ENCODE measurements at places on chromosomes 4 and X.

DNA sequence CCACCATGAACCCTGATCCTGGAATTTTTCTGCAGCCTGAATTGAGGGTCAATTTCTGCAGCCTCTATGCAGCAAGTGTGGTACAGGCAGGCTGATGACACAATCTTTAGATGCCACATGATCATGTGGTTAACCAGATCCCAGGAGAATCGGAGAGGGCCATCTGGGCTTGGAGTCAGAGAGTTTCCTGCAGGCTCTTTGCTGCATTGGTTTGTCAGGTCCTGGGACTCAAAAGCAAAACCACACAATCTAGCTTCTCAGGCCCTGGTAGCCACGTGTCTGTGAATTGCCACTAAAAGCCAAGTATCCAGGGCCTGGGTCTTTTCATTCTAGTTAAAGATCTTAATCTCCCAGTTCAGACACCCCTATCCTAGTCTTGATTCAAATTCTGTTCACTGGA lies 464.5 kb downstream of the BCOR start:
- no peak for DNase-seq

DNA sequence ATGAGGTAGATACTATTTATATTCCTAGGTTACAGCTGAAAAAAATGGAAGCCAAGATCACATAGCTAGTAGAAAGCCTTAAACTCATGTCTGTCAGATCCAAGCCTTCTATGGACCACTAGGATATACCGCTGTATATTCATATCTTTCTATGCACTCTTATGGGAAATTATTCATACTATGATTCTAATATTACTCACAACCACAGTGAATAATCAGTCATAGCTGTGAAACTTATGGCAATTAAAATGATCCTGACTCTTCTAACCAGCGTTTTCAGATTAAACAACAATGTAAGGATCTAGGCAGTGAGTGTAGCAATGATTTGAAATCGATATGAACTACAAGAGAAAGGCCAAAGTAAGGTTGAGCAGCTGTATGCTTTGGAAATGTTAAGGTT lies 111.0 kb downstream of the RASGEF1B start:
- DNase-seq: no peak

DNA sequence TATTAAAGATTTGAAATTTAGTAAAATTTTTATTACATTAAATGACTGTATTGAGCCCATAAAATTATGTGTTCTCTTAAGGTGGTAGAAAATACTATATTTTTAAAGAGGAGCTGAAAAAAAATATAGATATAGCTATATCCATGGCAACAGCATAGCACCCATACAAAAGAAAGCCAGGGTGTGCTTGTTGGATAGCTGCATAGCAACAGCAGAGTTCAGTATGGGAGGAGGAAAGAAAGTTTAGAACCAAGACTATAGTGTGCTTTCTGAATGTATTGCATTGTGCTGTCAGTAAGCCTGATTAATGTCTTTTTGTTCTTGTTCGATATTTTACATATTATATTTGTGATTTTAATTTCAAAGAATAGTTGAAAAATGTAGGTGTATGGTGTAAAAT lies 78.4 kb downstream of the GRID2 start:
- DNase-seq: no peak

GRCh38 chr4:88441696-88442095 lies 15.2 kb upstream of the HERC5 start:
- no peak for DNase-seq

- DNase-seq: no peak
These were observed 66.3 kb upstream of the RHOH start for GRCh38 chr4:40130401-40131036.

DNA sequence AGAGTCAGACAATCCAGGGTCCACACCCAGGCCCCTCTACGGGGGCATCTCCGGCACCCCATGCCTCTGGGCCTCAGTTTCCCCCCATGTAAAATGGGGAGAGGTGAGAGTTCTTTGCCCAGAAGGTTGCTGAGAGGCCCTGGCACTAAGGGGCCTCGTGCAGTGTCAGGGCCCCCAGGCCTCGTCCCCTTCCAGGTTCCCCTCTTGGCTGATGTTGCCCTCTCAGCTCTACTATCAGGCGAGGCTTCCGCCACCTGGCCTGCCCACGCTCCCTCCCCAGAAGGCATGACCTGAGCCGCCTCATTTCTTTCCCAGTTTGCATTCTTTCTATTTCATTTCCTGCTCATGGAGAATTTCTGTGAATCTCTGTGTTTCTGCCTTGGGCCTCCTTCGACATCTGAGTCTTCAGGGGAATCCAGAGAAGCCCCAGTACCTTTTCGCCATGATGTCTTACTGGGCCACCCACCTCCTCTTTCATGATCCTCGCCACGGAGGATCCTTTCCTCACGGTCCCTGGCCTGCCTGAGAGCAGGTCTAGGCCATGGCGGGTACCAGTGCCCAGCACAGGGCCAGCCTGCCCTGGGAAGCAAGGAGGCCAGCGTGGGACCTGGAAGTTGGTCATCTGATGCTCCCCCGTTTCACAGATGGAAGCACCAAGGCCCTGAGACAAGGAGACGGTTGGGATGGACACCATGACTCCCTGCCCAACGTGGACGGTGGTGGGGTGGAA lies 21.9 kb upstream of the MRFAP1 start:
- no peak for DNase-seq

- DNase-seq: no peak
These were observed 58.8 kb downstream of the FRMPD4 start for GRCh38 chrX:12197030-12197429.

GRCh38 chrX:150536455-150537116 lies 31.8 kb upstream of the MTM1 start:
- no peak for DNase-seq

- no peak for DNase-seq
These were observed 14.5 kb downstream of the MAN2B2 start for GRCh38 chr4:6589444-6589843.

GRCh38 chr4:6750286-6751221 lies 32.0 kb upstream of the KIAA0232 start:
- no peak for DNase-seq

DNA sequence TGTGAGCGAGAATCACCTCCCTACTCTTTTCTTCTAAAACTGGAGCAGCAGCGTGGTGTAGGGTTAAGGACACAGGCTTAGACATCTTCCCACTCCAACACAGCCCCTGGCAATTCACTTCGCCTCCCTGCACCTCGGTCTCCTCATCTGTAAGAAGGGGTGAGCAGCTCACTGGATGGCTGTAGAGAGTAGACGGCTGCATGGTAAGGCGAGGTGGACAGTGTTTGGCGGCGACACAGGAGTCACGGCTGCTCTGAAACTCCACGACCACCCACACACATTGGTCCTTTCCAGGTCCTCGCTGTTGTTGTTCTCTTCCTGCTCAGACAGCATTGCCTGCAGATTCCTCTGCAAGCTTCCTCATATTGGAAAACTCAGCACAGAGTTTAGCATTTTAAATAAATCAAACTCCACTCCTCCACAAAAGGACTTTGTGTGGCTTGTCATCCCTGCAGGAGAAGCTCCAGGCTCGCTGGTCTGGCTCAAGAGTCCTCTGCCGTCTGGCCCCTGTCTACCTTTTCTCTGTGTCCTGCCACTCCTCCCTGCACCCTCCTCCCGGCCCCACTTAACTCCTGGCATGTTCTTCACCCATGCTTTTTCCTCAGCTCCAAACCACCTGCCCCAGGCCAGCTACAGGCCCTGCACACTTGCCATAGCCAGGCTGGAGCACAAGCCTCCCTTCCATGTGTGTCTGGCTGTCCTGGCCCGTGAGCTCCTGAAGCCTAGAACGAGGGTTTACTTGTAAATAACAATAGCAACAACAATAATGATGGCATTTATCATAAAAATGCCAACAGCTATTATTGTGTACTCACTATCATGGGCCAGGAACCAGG lies 41.3 kb upstream of the CRMP1 start:
- no peak for DNase-seq

- DNase-seq: no peak
These were observed 1290.8 kb upstream of the PABPC4L start for GRCh38 chr4:135492439-135492838.

DNA sequence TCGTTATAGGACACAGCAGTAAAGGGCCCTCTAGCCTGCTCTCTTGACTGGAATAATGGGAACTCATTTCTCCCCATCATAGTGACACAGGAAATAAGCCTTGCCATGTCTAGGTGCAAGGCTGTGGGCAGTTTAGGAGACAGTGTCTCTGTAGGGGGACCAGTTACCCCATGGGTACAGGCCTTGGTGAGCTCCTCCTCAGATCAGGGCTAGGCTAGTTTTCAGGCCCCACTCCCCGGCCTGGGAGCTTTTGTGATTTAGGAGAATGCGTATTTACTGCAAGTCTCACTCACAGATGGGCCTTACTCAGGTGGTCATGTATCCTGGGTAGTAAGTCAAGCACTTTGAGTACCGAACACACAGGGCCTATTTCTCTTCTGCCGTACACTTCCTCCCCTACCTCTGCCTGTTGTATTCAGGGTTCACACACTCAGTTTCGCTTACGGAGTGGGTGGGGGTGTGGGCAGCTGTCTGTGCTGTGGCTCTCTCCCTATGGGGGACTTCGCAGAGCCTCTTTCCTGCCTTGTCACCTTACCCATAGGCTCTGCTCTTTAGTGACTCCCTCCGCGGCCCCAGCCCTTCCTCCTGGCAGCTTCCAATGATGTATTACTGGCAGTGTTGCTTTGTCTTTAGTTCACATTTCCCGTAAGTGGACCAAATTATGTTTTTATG lies 34.2 kb downstream of the FAM193A start:
- DNase-seq: peak; percentile 50

GRCh38 chr4:174214101-174214878 lies 69.2 kb downstream of the FBXO8 start:
- no peak for DNase-seq

DNA sequence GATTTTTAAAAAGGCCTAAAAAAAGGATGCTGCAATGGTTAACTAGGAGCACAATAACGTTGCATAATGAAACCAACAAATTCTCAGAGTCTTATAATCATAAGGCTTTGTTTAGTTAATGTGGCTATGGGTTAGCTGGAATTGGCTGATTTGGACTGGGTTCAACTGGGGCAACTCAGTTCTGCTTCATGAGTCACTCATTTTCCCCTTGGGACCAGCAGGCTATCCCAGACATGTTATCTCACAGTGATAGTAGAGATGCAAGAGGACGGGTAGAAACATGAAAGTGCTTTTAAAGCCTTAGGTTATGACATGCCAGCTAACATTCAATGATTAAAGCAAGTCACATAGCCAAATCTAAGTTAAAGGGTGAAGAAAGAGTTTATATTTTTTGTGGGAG lies 189.2 kb upstream of the GK2 start:
- DNase-seq: no peak

DNA sequence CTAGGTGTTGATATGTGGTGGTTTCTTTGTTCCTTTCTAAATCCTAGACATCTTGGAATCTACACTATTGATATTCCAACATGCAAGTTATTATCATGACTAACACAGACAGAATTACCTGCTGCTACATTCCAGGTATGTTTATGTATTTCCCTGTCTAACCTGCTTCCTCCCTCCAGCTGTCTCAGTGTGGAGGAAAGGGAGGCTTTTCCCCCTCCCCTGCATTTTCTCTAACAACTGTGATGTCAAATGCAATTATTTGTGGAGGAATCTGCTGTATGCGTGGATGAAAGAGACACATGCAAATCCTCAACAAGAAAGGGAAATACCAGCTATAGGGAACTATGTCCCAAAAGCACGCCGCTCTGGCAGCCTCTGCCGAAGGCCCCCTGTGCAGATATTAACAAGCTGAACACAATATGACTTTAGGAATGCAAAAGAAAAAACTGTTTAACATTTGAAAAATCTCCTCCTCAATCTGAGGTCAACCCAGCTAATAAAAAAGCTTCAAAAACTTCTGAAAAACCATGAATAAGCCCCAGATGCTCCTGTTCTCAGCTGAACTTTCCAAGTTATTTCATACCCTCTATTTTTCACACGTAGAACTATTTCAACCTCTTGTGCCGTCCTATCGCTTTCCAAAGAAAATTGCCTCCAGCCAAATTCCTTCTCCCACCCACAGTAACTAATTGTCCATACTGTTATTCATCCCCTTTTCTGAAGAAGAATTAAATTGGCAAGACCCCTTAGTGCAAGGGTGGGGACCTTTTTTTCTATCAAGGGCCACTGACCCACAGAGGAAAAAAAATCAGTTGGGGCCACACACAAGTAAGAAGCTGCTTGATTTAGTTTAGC lies 225.1 kb upstream of the GPC4 start:
- DNase-seq: no peak

GRCh38 chrX:39563178-39563577 lies 534.6 kb downstream of the BCOR start:
- DNase-seq: no peak

GRCh38 chr4:139454111-139455045 lies at the start of gene RAB33B:
TSS of gene RAB33B (plus strand) at chr4:139454121. CDS start at chr4:139454196, 75 bp downstream.
- no peak for DNase-seq

DNA sequence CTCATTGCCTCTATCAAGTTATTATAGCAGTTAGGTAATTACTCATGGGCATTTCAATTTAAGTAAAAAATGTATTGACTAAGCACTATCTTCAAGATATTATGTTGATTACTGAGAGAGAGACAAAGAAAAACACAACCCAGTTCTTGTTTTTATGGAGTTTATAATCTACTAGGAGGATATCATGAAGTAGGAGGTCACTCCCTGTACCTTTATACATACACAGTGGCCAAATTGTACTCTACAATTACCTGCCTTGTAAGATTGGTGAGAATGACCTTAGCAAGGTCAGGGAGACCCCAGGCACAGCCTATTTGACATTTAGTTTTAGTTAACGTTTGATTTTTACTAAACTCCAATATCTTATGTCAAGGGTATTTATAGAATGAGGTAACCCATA lies 5.5 kb downstream of the HPGD start:
- no peak for DNase-seq

GRCh38 chrX:9845578-9845952 lies 59.3 kb downstream of the SHROOM2 start:
- DNase-seq: no peak

GRCh38 chrX:97267396-97268181 lies 383.9 kb downstream of the RPA4 start:
- DNase-seq: no peak

- DNase-seq: no peak
These were observed 3.4 kb downstream of the ARX start for GRCh38 chrX:25012433-25012735.

- no peak for DNase-seq
These were observed 4.1 kb upstream of the UGT2B7 start for GRCh38 chr4:69092190-69092589.

DNA sequence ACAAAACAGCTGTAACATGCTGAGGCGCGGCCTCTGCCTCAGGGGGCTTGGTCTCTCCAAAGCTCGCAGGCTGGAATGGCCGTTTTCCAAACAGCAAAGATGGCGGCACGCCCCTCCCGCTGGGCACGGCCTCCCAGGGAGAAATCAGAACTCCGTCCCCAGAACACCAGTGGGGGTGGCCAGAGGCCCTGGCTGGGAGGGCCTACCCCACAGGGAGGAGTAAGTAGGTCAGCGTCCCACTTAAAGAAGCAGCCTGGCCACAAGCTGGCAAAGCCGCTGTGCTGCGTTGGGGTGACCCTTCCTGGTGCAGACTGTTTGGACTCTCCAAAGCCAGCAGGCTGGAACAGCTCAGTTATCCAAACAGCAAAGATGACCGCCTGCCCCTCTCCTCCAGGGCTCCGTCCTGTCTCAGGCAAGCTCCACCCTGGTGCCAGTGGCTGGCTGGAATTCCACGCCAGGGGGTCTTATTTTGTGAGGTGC lies 862.8 kb downstream of the TRIML1 start:
- no peak for DNase-seq

GRCh38 chr4:128869776-128870509 lies 60.4 kb downstream of the JADE1 start:
- no peak for DNase-seq

- no peak for DNase-seq
These were observed 1.1 kb upstream of the RRH start for GRCh38 chr4:109826719-109827118.

Measured in stimulated activated CD4-positive, alpha-beta T cell treated with anti-CD3 and anti-CD28 coated beads, Interleukin-4, amount 100 ng/mL, for 24 hours (primary cell).